ENCODE measurements at places on chromosomes 13 and 19.
A peak's percentile ranks its signal among the peaks of the same experiment; 100 is the strongest.

GRCh38 chr19:38190793-38191192 is 33.2 kb downstream of the DPF1 start:
- no peak for DNase-seq

- DNase-seq = no peak
Observed at GRCh38 chr19:37977992-37978391, 71.0 kb downstream of the SIPA1L3 start.

DNA sequence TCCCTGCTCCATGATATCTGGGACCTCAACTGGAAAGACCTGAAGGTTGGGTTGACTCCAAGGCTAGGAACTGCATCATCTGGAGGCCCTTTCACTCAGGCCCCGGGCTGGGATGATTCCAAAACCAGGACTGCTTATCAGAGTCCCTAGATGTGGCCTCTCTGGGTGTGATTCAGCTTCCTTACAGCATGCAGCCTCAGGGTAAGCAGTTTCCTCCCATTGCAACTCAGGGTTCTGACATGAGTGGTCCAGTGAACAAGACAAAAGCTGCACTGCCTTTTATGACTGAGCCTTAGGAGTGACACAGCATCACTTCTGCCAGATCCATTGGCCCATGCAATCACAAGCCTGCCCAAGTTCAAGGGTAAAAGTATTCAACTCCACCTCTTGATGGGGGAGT is 502.8 kb downstream of the COG6 start:
- no peak for DNase-seq

- peak; percentile 37 for DNase-seq
Observed at GRCh38 chr19:7678971-7679751, 1.5 kb upstream of the TRAPPC5 start.

DNA sequence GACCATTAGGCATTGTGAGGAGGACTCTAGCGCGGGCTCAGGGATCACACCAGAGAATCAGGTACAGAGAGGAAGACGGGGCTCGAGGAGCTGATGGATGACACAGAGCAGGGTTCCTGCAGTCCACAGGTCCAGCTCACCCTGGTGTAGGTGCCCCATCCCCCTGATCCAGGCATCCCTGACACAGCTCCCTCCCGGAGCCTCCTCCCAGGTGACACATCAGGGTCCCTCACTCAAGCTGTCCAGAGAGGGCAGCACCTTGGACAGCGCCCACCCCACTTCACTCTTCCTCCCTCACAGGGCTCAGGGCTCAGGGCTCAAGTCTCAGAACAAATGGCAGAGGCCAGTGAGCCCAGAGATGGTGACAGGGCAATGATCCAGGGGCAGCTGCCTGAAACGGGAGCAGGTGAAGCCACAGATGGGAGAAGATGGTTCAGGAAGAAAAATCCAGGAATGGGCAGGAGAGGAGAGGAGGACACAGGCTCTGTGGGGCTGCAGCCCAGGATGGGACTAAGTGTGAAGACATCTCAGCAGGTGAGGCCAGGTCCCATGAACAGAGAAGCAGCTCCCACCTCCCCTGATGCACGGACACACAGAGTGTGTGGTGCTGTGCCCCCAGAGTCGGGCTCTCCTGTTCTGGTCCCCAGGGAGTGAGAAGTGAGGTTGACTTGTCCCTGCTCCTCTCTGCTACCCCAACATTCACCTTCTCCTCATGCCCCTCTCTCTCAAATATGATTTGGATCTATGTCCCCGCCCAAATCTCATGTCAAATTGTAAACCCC is 2.8 kb upstream of the CEACAM5 start:
- DNase-seq = peak; percentile 34

GRCh38 chr13:50208826-50209335 is 193.6 kb downstream of the KCNRG start:
- DNase-seq = peak; percentile 91

GRCh38 chr13:57631596-57632275 is at the start of gene PCDH17:
TSS of gene PCDH17 (plus strand) at chr13:57631744. CDS start at chr13:57632547, 803 bp downstream.
- peak; percentile 90 for DNase-seq

DNA sequence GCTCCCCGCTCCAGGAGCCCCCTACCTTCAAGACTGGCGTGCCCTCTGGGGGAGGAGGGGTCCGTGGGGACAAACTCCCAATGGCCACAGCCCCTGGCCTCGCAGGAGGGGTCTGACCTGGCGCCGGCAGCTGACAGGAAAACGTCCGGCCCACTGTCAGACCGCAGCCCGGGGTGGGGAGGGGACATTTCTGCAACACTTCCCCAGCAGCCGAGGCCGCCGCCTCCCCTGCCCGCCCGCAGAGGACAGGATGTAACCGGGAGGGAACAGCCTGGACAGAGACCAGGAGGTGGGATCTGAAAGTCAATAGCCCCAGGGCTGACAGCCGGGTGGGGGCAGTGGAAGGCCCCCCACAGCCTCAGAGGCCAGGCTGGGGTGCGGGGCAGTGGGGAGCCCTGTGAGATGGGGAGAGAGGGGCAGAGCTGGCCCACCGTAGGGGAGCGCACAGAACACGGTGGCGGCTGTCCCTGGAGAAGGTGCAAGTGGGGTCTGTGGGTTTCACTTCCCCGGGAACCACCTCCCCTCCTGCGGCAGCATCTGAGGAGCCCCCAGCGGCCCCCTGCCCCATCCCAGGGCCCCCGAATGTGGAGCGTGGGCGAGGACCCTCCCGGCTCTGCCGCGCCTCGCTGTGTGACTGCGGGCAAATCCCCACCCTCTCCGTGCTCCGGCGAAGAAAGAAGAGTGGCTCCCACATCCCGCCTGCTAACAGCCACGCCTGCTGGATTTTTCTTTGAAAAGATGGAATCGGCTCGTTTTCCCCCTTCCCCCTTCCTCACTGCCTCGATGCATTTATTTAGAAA is at the start of gene PEAK3:
Gene PEAK3 (minus strand): TSS at position 114 of the 800 bp plus-strand sequence. CDS start 1,244 bp downstream, outside the sequence.
- DNase-seq = no peak

- no peak for DNase-seq
Observed at GRCh38 chr13:73054712-73055111, 4.1 kb upstream of the KLF5 start.

- no peak for DNase-seq
Observed at GRCh38 chr19:36526581-36526980, 1.5 kb downstream of the ZNF260 start.

DNA sequence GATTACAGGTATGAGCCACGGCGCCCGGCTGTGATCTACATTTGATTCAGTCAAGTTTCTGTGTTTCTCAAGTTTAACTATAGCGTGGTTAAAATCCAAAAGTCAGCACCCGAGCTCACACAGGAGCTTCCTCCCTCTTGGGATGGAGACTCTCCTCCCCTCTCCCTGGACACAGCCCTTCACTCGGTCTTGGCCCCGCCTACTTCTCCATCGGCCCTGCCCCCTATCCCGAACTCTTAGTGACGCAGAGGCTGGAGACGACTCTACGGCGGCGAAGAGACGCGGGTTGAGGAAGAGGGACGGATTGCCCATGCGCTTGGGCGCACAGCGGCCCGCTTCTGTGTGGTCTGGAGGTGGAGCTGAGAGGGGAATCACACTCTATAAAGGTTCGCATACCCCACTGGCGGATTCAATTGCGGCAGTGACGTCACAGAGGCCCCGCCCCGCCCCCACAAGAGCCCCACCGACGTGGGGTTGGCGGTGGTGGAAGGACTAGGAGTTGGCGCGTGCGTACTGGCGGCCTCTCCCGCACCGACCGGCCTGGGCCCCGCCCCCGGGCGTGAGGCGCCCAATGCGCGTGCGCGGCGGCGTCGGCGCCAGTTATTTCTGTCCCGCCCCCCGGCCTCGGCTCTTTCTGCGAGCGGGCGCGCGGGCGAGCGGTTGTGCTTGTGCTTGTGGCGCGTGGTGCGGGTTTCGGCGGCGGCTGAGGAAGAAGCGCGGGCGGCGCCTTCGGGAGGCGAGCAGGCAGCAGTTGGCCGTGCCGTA is at the start of gene TRIM28:
Gene TRIM28 (plus strand): TSS at position 239 of the 765 bp plus-strand sequence. CDS start 694 bp downstream, outside the sequence.
- peak; percentile 100 for DNase-seq

DNA sequence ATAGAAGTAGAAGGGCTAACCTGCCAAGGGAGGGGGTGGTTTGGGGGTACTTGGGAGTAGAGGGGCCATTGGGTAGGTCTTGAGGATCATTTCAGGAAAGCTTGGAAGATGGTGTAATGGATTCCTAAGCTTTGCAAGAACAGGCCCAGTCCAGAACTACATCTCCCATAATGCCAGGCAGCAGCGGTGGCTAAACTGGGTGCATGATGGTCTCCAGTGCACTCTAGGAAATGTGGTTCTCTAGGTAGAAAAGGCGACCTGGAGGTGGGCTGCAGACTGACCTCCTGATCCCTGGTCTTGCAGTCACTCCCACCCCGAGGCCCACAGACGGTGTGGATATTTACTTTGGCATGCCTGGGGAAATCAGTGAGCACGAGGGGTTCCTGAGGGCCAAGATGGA is 3.8 kb downstream of the APLP1 start:
- DNase-seq = peak; percentile 28

DNA sequence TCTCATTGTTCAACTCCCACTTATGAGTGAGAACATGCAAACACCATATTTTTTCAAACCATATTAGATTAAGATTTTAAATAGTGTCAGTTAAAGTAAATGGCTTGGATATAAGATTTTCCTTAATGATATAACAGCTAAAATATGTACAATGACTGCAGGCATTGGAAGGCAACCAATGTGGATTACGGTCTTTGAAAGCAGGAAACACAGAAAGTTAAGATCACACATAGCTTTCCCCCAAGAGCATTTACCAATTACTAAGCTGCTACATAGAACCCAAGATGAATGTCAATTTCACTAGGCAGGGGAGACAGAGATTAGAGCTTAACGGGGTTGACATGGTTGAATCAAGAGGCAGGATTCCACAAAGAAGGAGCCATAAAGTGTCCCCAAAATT is 173.2 kb upstream of the TRPC4 start:
- DNase-seq = peak; percentile 55

DNA sequence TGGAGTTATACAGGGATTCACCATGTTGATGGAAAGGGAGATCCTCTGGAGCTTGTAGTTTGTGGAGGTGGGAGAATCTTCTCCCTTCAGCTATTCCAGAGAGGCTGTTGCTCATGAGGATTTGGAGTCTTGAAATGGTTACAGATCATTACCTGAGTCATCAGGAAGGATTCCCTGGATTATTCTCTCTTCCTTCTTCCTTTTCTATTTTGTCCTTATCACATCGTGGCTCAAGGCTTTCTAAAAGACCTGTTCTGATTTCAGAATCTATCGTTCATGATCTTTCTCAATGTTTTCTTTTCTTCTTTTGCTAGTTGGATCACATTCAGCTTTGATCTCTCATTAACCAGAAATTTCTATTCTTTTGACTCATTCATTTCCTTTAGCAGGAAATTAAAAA is 196.0 kb downstream of the KLF5 start:
- no peak for DNase-seq

DNA sequence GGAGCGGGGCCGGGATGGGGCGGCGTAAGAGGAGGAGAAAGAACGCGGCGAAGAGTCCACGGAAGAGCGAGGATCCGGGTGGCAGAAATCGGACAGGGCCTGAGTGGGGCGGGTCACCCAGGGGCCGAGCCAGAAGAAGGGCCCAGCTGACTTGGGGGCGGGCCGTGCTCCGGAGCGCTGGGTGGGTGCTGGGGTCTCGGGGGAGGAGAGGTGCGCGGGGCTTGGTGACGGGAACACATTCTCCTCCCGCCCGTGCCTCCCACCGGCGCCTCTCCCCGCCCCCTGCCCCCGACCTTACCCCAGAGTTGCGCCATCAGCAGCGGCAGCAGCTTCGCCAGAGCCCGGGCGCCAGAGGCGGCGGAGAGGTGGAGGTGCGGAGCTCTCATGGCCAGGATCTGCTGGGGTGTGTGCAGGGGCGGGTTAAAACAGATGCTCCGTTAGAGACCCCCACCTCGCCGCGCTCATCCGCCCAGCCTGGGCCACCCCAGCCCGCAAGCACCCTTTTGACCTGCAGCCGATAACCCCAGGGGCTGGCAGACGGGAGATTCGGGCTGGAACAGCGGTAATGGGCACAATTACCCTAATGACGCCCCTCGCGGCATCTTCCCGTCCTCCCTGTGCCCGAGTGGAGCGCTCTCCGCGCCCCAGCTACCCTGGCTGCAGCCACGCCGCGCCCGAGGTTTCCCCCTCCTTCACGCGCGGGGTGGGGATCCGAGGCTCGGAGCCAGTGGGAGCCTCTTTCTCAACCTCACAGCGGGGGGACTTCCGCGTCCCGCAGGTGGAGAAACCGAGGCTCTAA is 565 bp downstream of the KLK10 start:
- no peak for DNase-seq

GRCh38 chr13:29756506-29756905 is 93.9 kb downstream of the UBL3 start:
- no peak for DNase-seq

DNA sequence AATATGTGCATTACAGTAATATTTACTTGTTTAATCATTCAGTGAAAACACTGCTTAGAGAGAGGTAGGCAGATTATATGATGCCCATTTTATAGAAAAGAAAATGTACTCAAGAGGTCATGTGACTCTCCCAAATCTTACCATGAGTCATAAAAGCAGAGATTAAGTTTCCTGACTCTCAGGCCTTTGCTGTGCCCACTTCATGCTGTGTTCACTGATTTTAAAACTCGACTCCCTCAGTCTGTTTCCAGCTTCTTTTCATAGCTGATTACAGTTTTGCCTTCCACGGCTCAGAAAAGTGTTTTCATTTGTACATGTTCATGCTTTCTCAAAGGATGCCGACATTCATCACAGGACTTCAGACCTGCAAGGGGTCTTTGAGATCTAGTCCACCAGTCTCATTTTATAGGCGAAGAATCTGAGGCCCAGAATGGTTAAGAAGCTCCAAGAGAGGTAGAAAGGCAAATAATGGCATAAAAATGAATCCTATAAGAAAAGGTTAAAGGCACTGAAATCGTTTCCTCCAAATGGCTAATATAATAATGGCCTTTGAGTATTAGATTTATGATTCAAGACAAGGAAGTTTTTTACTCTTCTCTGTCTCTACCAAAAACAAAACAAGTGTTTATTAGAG is 9.0 kb upstream of the IPO5 start:
- peak; percentile 86 for DNase-seq

GRCh38 chr13:39385154-39385553 is 217.8 kb downstream of the LHFPL6 start:
- no peak for DNase-seq

- DNase-seq = no peak
Observed at GRCh38 chr19:29676586-29676985, 11.3 kb downstream of the PLEKHF1 start.

DNA sequence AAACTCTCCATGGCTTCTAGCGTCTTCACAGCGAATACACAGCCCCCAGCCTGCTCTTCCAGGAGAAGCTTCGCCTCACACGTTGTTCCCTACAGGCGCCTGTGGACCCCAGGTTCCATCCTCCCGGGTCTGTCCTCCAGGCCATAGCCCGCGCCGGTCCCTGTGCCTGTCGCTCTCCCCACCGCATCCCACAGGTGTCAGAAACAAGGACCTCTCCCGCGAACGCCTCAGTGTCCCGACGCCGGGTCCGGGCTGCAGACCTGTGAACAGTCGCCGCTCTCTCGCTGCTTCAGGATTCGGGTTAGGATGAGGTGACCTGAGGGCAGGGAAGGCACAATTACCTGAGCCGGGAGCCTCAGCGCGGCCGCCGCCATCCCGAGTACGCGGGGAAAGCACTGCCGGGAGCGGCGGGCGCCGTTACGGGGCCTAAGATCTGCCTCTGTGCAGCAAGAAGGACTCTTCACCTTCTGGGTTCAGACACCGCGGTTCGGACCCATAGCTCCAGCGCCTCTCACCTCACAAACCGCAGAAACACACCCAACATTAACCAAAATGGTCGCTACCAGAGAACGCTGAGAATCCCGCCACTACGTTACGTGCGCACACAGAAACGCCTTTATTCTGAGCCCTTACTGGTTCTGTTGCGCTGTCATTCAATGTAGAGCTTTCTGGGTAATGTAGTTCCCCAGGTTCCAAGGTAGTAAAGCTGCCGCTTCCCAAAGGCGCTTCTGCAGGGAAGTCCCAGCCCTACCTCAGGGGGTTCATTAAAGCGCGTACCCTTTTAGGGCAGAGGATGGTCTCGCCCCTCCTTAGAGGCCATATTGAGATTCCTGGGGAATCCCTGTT is at the start of gene ZNF418:
Gene ZNF418 (minus strand): TSS at position 583 of the 846 bp plus-strand sequence. CDS start 1,580 bp downstream, outside the sequence.
- peak; percentile 92 for DNase-seq
